Activated naive CD8-positive, alpha-beta T cell treated with anti-CD3 and anti-CD28 coated beads, Interleukin-2, amount 50 U/mL, for 16 hours (primary cell): ENCODE measurements at places on chromosomes 5 and 9.

DNA sequence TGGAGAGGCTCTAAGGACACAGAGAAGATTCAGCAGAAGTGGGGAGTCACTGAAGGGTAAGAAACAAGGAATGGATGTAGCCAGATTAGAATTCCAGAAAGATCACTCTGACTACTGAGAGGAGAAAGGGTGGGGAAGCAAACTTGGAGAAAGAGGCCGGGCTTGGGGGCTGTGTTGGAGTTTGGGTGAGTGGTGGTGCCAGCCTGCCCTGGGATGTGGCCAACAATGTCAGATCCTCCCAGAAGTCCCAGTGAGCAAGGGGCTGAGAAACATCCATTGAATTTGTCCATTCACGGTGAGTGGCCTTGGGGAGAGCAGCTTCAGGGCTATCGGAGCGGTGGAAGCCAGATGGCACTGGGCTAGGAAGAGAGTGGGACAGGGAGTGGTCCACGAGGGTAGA lies 60.4 kb downstream of the COL15A1 start:
- no peak for DNase-seq

DNA sequence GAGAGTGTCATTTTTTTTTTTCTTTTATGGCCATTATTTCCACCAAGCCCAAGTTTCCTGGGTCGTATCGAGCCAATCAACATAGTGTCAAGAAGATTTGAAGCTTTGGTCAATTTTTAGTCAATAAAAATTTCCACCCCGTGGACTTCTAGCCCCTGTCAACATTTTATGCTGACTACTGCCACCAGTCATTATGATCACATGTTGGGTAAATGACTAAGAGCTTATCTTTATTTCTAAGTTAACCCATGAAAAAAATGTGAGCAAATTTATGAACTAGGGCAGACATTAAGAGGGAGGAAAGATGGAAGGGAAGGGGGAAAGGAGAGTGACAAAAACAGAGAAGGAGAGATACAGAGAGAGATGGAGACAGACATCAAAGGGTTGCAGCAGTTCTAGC lies 143.5 kb upstream of the ALDH1B1 start:
- no peak for DNase-seq

GRCh38 chr5:3376611-3377010 lies 219.0 kb upstream of the IRX1 start:
- DNase-seq, result no peak

GRCh38 chr5:14678773-14679334 lies 14.3 kb downstream of the OTULIN start:
- DNase-seq, result no peak

DNA sequence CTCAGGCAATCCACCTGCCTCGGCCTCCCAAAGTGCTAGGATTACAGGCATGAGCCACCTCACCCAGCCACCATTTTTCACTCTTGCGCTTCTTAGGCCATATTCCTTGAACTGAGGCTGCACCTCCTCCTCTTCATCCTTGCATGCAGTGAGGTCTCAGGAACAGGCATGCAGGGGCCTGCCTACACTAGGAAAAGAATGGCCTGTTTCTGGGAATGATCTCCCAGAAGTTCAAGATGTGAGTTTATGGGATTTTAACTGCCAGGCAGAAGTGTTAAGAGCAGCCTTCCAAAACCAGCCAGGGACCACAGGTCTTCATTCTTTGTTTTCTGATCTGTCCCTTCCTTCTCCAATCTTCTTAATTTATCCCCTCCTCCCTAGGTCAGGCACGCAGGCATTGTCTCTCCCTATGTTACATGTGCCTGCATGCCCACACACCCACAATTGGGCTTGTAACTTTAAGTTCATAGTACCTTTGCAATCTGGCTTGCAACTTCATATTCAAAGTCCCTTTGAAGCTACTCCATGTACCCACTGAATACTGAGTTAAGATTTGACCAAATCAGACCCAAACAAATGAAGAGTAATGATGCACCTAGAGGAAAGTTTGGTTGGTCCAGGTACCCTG lies 10.5 kb upstream of the HSPA4 start:
- DNase-seq, result no peak

DNA sequence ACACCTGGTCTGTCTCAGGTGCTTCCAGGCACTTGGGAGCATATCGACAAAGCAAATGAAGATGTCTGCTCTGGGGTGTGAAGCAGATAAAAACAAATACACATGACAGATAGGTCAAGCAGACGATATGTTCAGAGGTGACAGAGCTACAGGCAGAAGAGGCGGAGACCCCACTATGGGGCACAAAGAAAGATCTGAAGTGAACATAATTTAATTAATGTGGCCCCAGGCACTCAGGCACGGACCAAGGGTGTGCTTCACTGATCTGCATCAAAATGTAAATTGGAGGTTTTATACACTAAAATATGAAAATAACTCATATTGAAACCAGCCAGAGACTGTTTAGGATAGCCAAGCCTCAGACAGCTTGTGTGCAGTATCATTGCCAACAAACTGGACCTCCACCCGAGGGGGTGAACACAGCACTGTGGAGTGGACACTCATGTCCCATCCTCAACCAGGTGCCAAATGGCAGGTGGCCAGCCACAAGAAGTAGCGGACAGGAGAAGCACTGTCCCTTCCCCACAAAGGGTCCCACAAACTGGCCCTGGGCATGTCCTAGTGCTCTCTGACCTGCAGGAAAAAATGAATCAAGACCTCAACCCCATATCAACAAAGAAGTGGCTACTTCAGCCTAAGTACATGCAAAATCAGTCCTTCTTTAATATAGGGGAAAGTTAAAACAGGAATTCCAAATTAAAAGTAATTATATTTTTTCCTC lies 29.2 kb downstream of the ROR2 start:
- no peak for DNase-seq

- DNase-seq, result no peak
Measured at GRCh38 chr9:15433661-15434060, 11.0 kb downstream of the SNAPC3 start.

DNA sequence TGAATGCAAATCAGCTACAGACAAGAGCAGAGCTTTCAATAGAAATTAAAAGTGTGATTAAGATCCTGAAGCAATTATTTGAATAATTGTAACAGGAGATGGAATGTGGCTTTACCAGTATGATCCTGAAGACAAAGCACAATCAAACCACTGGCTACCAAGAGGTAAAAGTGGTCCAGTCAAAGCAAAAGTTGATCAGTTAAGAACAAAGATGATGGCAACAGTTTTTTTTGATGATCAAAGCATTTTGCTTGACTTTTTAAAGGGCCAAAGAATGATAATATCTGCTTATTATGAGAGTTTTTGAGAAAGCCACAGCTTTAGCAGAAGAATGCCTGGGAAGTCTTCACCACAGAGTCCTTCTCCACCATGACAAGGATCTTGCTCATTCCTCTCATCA lies 409.2 kb downstream of the CSNK1G3 start:
- no peak for DNase-seq
